ENCODE measurements at places on chromosomes 16 and 17.

DNA sequence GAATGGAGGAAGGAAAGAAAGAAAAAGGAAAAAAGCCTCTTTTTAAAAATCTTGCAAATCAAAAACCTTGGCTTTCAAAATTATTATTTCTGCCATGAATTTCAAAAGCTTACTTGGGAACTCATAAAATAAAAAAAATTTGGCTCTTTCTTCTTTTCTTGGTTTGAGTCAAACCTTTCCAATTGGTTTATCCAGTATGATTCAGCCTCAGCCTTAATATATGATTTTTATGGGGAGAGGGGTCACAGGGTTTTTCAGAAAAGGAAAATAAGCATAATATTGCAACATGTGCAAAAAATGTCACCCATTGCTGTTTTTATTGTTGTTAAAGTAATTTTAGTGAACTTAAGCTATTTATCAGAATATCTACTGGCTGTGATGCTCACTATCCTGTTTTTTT is 31.2 kb upstream of the HAPSTR1 start:
- no peak for DNase-seq

GRCh38 chr17:73984941-73985340 is 218.5 kb upstream of the RPL38 start:
- DNase-seq, result no peak

GRCh38 chr17:45954914-45955313 is 44.1 kb upstream of the STH start:
- DNase-seq, result no peak

DNA sequence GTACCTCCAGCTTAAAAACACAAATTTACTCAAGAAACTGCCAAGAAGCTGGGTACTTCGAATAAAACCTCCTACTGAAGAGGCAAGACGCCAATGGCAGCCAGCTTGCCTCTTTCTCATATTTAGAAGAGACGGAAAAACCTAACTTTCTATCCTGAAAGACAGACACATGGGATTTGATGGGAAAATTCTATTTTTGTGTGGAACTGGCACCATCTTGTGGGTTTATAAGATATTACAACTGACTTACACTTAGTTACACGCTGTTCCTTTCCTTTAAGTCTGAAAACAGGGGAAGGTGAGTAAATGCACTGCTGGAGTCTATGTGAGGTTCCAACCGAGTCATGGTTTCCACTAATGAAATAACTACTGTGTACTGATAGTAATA is 10.3 kb downstream of the ZNF18 start:
- DNase-seq, result peak; percentile 63

DNA sequence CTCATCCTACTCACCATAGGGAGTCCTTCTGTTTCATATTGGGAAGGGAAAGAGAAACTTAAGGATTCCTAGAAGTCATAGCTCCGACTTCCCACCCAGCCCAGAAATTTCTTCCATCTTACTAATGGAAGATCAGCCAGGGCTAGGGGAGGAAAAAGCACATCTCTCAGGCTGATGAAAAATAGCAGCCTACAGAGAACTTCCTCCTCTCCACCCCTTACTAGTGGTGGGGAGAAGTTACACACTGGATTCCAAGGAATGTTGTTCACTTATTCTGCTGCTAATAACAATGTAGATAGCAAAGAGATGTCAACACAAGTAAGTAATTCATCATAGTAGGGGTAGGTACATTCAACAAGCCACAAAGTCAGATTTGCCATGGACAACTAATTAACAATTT is 94.4 kb downstream of the SPACA3 start:
- DNase-seq, result no peak

DNA sequence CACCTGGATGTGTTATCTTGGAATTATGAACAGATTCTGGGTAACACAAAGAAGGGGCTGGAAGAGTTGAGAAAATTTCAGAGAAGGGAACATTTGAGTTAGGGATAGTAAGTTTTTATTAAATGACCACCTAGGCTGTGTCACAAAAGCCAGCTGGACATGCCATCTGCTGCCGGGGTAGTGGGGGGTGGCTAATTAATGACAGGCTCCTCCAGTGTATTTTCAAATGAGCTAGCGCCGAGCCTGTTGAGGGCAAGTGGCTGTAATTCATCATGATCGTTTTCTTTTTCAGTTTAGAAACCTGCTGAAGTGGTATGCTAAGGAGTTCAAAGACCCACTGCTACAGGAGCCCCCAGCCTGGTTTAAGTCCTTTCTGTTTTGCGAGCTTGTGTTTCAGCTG is 6.2 kb downstream of the TMEM97 start:
- DNase-seq, result no peak

DNA sequence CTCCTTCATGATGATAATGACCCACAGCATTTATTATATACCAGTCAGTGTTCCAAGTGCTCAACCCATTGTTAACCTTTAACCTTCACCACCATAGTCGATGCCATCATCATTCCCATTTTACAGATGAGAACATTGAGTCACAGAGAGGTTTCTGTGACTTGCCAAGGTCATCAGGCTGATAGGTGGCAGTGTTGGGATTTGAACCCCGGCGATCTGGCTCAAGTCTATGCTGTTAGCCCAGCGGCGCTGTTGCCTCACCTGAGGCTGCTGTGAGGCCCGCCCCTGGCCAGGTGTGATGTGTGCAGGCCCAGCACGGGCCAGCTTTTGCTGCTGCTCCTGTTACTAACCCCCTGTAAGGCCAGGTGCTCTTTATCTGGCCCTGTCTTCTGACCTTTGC is 101.2 kb downstream of the OR1D5 start:
- no peak for DNase-seq

DNA sequence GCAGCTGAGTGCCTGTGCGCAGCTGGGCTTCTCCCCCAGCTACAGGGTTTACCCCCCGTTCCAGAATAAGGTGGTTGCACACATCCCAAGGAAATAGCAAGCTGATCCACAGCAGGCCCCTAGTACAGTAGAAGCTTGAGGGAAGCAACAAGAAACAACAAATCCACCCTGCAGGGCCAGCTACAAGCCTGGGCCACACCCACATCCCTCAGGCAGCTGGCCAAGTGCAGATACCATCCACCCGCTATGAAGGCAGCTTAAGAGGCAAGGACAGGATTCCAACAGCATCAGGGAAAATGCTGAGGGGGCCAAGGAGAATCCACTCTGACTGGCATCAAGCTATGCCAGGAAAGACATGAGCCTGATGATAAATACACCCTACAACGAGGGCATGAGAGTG is 66.9 kb upstream of the RCVRN start:
- DNase-seq, result no peak

GRCh38 chr16:58515871-58516767 is 802 bp downstream of the SETD6 start:
- DNase-seq, result peak; percentile 76

DNA sequence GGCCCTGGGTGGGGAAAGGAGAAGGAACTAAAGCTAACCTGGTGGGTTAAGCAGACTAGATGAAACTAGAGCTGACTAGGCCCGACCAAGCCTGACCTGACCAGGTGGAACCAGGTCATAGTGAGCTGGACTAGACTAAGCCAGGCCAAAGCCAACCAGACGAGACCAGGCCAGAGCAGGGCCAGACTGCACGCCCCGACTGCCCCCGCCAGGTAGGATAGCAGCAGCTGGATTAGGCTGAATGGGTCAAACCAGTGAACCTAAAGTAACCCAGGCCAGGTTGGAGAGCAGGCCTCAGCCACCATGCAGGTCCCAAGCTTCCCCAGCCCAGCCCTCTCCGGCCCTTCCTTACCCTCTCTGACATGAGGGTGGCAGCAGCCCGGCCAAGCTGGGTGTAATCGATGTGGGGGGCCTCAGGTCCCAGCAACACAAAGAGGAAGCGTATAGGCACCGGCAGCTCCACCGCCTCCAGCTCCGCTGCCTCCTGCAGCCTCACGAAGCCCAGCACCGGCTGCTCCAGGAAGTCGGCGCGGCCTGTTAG is 9.1 kb downstream of the SLC4A1 start:
- DNase-seq, result no peak

- DNase-seq, result no peak
These were observed 29.0 kb downstream of the RAB11FIP3 start for GRCh38 chr16:454397-454940.

DNA sequence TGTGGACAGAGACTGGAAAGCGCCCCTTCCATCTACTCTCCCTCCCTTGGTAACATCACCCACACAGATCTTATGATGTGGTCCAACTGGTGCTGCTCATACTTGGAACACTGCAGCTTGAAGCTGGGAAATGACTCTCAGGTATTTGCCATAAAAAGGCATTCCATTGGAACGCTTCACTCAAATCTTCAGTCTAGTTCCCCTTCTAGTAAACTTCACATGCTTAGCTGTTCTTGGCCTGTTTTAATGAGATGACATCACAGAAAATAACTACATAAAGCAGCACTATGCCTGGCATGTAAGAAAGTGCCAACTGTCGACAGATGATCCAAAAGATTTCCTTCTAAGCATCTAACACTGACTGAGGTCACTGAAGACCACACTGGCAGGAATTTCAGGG is 9.3 kb downstream of the ZNF263 start:
- no peak for DNase-seq

DNA sequence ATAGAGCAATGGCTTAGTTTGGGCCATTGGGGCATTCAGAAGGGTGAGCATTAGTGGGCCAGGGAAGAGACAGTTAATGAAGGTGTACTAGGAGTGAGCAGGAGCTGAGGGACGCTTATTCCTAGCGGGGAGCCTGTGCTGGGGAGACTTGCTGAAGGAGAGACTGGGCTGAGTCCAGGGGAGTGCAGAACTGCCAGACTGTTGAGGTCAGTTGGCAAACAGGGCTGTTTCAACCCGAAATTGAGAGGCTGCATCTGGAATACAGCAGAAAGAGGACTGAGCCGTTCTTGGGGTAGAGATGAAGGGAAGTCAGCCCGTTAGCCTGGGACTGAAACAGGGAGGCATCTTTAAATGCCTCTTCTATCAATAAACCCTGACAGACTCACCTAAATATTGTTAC is 33.2 kb downstream of the MAP2K6 start:
- no peak for DNase-seq

DNA sequence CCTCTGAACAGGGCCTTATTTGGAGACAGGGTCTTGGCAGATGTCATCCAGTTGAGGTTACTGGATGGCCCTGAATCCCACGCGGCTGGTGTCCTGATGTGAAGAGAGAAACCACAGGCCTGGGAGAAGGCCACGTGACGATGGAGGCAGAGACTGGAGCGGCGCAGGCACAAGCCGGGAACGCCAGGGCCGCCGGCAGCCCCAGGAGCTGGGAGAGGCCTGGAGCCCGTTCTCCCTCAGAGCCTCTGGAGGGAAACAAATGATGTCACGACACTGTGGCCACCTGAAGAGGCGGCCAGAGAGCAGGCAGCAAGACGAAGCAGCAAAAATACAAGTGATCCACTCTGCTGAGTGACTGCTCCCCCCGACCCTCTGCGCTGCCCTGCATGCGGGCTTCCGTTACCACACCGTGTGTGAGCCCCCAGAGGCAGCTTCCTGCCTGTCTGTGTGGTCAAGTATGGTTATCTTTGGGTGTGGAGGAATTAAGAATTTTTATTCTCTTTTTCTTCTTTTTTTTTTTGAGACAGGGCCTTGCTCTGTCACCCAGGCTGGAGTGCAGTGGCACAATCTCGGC is 11.6 kb downstream of the CD7 start:
- DNase-seq, result no peak

GRCh38 chr17:44088254-44088653 is 17.7 kb downstream of the G6PC3 start:
- DNase-seq, result no peak

DNA sequence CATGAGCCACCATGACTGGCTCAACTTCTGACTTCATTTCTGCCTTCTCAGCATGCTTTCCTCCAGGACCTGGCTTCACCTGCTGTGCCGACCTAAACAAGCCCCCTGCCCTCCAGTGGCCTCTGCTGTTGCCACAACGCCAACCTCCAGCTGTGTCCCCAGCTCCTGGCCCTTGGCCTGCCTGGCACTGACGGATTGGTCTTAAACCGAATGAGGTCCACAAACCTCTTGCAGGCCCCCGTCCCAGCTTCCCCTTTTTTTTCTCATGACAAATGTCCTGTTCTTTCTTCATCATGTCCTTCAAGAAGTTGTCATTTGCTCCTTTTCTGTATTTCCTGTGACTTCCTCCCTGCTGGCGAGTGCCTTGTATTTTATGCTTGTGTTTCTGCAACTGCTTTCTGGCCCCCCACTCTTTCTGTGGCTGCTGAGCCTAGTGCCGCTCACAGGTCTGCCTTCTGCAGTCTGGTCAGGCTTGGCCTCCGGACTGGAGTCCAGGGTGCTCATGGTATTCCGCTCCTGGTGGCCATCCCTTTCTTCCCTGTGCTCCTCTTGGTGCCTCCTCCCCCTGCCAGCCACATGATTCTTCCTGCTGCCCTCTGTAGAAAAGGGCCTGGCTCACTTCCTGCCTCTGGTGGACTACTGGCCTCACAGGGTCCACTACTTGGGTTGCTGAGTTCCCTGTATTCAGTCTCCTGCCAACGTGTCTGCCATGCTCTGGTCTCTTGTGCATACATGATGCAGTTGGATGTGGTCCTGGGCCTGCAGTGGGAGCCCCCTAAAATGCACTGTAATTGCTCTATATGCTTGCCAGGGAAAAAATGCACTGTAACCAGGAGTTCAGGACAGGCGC is 2.9 kb downstream of the ATP6V0C start:
- DNase-seq, result no peak

DNA sequence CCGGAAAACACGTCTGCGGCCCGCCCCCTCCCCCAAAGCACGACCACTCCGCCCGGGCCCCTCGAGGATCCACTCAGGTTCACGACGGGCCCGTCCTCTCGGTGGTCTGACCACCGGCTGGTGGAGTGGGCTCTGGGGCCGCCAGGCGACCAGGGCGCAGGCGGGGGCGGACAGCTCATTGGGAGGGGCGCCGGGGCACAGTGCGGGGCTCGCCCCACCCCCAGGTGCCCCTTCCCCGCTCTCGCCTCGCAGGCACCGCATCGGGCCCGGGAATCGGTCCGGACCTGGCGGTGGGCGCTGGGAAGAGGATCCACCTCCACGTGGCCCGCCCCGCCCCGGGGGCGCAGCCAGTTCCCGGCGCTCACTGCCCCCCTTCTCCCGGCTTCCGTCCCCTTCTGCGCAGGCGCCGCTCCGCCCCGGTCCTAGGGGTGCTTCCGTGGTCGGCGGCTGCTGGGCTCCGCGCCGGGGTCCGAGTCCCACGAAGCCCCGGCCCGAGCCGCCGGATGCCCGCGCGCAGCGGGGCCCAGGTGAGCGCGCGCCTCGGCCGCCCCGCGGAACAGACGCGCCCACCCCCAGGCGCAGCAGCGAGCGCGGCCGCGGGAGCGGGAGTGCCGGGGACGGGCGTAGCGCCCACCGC is at the start of gene MPG:
Gene MPG, plus strand, starts transcription at position 419 of the 637 bp plus-strand sequence. Its CDS starts 85 bp downstream, at position 504.
- DNase-seq, result peak; percentile 76

GRCh38 chr16:56930486-56931270 is 1.3 kb upstream of the HERPUD1 start:
- no peak for DNase-seq

- DNase-seq, result no peak
These were observed 1080.1 kb upstream of the EEF2KMT start for GRCh38 chr16:6177616-6178180.

DNA sequence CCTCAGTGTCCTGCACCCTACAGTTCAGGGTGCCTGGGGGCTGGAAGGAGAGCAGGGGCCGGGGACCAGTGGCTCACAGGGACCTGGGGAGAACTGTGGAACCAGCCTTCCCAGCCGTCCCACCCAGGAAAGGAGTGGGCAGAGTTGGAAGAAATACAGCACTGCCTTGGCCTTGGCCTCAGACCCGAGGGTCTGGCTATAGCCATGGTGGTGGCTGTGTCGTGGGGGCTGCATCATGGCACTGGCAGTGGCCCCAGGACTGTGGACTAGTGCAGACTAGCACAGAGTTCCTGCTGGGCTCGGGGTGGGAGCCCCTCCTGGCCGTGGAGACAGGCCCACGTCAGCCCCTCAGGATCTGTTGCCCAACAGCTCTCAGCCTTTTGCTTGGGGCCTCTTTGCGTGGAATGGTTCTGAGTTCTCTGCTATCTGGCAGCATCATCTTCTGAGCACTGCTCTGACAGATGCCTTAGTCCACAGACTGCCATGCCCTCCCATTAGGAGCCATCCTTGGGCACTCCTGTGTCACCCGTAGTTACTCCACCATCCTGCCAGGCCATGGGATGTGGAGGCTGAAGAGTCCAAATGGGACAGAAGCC is 12.6 kb upstream of the DNASE1 start:
- DNase-seq, result no peak
